ENCODE measurements at places on chromosomes 7 and 10.

- no peak for DNase-seq
Measured at GRCh38 chr7:92546856-92547497, 18.4 kb downstream of the RBM48 start.

GRCh38 chr10:110533149-110533548 is 34.3 kb upstream of the SMC3 start:
- DNase-seq = no peak

DNA sequence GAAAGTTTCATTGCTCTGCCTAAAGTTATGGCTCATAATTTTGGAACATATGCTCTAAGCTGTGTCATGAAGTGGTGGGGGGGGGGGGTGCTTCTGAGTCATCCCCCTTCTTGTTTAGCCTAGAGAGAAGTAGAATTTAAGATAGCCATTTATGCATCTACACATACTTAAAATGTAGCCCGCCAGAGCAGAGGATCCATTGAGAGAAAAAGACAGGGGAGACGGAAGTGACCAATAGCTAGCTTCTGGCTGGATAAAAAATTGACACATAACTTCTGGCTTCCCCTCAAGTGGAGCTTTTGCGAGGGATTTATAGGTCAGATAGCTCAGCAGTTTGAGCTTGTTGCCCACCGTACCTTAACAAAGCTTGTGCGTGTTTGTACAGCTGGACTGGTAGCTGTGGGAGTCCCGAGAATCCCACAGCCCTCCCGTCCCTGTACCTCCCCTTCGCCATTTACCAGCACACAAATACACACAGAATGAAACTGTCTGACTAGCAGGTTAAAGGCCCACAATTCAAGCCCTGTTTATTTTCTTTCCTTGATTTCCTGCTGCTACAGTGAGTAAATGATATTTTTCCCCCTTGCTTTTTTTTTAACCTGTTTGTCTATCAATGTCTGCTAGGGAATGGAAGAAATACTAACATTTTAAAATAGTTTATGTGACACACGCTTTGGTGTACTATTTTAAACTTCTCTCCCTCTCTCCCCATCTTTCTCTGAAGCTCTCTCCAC is 232.6 kb upstream of the FERD3L start:
- DNase-seq = no peak

DNA sequence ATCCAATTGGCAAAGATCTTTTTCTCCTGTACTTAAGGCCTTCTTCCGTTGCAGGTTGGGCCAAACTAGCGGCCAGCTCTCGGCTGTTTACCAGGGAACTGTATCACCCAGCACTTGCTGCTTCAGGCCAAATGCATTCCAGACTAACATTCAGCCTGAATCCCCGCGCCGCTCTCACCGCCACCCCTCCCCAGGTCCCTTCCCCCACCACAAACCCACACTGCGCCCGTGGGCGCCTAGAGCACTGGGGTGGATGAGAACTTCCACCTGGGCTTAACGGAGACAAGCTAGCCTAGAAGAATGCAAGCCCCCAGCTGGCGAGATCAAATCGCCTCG is 676 bp downstream of the TCAF1 start:
- DNase-seq = no peak

DNA sequence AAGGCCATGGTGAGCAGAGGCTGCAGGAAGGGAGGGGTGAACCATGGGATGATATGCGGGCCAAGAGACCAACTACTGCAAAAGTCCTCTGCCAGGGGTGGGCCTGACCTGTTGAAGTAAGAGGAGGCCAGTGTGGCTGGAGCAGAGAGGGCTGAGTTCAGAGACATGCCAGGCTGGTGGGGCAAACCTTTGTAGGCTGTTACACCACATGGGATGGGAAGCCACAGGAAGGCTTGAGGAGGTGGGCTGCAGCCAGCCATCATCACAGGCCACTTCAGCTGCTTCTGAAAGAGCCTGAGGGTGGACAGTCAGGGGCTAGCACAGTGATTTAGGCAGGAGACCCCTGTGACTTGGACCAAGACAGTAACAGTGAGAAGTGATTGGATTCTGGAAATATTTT is 20.3 kb downstream of the CXCL12 start:
- no peak for DNase-seq

DNA sequence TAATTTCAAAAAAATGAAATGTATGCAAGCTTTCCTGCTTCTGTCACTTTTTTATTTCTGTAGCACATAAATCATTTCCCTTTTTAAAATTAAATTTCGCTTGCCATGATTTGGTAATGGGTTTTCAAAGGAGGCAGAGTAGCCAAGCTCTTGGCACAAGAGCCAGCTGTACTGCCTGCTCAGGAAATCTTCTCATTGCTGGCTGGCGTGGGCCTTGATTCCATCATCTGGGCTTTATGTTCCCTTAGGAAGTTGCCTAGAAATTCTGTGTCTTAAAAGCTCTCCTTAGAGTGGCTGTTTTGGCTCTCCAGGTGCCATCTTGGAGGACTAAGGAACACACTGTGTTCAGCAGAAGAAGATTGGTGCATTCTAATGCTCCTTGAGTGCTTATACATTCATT is 107.4 kb downstream of the ARID5B start:
- DNase-seq = no peak

DNA sequence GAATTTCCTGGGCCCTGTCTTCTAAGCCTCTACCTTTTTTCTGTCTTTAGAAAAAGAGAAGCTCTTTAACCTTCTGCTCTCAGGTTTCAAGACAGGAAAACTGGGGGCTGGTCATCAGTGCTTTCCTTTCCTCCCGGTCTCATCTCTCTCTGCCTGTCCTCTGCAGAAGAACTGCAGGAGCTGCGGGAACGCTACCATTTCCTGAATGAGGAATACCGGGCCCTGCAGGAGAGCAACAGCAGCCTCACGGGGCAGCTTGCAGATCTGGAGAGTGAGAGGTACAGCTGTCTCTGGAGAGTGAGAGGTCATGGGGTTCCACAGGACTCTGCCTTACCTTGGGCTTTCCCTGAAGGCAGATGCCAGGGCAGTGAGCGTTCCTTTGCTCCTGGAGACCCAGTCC is 12.7 kb downstream of the CCDC136 start:
- no peak for DNase-seq

DNA sequence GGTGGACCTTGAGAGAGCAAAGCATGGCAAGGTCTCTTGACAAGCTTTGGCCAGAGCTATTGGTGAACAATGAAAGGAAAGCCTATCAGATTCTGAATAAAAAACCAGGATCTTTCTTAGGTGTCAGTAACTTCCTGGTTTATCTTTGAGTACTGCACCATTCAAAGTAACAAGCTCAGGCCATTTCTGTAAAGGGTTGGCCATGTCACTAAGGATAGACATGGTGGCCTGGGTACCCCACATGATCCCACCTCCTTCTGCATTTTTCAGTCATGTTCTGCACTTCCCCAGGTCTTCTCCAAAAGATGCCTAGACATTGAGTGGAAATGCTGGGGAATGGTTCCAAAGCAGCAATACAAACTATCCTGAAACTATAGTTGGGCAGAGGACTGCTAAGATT is 242.0 kb downstream of the ARHGAP12 start:
- no peak for DNase-seq

DNA sequence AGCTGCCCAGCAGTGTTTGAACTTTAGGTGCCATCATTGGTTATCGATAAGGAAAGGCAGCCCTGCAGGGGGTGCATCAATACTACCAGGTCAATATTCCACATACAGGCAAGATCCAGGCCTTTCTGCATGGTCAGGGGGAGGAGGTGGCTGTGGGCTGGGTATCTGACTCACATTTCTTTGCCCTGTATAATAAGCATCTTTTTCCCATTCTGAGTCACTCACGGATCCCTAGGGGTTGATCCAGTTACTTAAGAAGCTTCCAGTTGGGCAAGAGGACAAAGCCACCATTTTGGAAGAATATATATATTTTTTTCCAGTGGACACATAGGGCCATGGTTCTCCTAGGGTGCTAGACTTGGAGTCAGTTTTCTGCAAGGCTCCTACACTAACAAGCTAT is 114.2 kb upstream of the HABP2 start:
- DNase-seq = no peak

GRCh38 chr10:90984898-90985297 is 64.0 kb upstream of the ANKRD1 start:
- DNase-seq = no peak

GRCh38 chr10:116208956-116209567 is 63.9 kb downstream of the GFRA1 start:
- DNase-seq = no peak

- no peak for DNase-seq
Measured at GRCh38 chr10:113663142-113663541, 699 bp downstream of the NRAP start.

DNA sequence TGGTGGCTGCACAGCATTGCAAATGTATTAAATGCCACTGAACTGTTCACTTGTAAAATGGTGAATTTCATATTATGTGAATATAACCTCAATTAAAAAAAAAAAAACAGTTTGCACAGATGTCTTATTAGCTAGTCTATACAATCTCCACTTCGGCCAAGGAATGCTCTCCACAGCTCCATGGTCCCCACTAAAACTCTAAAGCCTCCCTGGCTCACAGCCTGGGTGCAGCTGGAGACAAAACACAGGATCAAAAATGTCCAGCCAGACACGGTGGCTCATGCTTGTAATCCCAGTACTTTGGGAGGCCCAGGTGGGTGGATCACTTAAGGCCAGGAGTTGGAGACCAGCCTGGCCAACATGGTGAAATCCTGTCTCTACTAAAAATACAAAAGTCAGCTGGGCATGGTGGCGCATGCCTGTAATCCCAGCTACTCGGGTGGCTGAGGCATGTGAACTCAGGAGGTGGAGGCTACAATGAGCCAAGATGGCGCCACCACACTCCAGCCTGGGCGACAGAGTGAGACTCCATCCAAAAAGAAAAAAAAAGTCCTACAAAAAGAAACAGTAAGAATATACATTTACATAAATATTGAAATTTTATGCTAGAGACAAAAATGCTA is 66.0 kb downstream of the SRPK2 start:
- DNase-seq = no peak

DNA sequence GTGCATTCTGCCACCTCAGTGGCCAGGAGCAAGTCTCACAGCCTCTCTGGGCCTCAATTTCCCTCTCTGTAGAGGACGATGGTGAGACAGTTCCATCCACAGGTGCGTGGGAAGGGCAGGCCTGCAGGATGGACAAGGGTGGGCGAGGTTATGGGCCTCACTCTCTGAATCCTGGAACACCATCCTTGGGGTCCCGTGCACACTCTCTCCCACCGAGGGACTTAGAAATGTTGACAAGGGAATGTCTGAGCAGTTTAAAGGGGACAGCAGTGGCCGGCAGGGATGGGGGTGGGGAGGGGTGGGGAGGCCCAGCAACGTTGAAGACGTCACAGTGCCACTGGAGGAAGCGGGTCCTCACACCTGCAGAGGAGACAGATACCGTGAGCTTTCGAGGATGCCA is 111.5 kb downstream of the FOXL3 start:
- no peak for DNase-seq

DNA sequence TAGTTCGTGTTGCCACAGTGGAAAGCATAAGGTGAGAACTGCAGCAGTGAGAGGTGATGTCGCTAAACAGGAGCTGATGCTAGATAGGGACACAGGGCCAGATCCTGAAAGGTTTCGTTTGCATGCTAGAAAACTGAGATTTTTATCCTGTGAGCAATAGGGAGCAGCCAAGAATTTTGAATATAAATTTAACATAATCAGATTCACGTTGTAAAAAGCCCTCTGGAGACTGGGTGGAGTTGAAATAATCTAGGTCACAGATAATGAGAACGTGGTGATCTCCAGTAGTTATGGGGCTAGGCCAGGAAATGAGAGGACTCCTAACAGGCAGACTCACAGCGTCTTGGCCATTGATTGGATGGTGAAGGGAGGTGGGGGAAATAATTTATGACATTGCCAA is 92.1 kb upstream of the IMMP2L start:
- DNase-seq = no peak

- DNase-seq = no peak
Measured at GRCh38 chr10:37700886-37701780, 156.3 kb downstream of the ZNF248 start.

DNA sequence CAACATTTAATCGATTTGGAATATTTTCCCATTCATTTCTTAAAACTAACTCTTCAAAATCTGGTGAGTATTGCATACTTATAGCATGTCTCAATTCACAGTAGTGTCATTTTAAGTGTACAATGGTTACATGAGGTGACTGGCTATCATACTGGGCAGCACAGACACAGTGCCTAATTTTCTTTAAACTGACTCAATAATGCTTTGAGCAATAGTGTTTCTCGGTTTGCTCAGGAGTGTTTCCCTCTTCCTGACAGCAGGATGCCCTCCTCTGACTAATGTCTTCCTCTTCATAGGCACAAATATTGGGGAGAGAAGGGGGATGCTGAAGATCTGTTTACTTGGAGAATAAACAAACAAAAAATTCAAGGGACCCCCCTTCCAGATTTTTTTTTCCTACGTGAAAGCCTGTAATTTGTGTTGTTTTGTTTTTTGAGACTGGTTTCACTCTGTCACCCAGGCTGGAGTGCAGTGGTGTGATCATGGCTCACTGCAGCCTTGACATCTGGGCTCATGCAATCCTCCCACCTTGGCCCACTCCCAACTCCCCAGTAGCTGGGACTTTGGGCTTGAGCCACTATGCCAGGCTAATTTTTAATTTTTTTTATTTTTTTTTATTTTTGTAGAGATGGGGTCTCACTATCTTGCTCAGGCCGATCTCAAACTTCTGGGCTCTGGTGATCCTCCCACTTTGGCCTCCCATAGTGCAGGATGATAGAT is 2.2 kb downstream of the MRC1 start:
- DNase-seq = no peak

- DNase-seq = no peak
Measured at GRCh38 chr10:132593389-132593788, 55.8 kb downstream of the INPP5A start.

- no peak for DNase-seq
Measured at GRCh38 chr7:15503603-15504290, 58.1 kb downstream of the AGMO start.

DNA sequence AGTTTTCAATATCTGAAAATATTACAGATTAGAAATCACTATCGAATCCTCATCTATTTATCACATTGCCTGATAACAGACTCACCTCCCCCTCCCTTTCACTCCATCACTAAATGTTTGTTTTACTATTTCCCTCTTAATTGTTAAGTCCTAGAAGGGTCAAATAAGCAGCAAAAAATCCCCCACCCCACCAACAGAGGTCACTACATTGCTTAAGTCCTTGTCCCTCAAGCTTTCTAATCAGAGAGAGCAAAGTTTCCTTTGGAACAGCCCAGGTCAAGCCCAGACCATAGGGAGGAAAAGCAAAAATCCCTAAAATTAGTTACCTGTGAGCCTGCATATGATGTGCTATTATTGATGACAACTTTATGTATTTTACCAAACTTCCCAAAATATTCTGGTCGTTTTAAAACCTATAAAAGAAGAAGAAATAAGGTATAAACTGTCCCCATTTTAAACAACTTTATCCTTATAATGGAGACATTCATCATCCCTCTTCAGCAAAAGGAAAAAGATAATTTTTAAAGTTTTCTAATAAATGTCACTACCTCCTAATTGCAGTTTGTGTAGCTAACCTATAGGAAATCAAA is 95.0 kb downstream of the CNOT4 start:
- no peak for DNase-seq

Data from stimulated activated CD8-positive, alpha-beta memory T cell treated with anti-CD3 and anti-CD28 coated beads, Interleukin-15, amount 100 ng/mL, for 1 hour (primary cell).